ENCODE measurements at places on chromosomes 11 and 22.
A peak's percentile ranks its signal among the peaks of the same experiment; 100 is the strongest.

DNA sequence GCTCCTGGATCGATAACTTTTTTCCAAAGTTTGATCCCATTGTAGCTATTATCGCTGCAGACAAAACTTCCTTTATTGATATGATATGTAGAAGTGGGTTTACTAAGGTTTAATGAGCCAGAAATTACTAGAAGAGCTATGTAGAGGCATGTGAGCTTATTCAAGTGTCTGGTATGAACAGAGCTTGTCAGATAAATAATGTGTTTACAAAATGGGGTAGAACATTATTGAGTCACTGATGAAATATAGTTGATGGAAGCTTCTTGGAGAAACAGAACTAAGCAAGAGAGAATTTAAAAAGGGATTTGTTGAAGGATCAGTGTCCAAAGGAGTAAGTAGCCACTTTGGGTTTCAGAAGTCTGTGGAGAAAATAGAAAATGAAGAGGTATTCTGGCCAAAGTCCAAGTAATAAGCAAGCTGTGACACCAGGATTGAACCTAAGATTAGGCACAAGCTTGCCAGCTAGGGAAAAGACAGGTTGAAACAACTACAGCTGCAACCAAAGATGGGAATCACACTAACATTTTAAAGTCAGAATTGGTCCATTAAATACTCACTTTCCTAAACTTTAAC lies 104.3 kb downstream of the MAML2 start:
- DNase-seq, result no peak

DNA sequence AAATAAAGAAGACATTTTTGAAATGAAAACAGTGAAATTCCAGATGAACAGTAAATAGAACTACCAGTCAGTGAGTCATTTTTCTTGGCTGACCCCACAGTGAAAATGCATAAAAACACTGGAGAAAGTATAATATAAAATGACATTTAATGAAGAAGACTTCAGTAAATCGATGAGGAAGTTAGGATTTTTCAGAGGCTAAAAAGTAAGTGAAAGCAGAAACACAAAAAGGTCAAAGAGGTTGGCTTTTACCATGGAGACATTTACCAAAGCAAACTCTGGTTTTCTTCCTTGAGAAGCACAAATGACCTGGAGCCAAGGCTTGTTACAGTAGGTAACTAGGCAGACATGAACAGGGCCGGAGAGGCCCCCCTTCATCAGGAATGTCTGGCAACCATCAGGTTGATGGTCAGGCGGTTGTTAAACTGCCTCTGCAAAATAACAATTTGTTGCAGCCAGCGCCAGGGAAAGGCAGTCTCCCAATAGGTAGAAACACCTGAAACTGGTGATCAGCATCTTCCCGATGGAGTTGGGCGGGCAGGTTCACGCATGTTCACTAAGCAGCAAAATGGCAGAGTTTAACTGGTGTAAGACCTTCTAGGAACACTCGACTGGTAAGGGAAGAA lies 16.7 kb upstream of the TMEM123 start:
- no peak for DNase-seq

DNA sequence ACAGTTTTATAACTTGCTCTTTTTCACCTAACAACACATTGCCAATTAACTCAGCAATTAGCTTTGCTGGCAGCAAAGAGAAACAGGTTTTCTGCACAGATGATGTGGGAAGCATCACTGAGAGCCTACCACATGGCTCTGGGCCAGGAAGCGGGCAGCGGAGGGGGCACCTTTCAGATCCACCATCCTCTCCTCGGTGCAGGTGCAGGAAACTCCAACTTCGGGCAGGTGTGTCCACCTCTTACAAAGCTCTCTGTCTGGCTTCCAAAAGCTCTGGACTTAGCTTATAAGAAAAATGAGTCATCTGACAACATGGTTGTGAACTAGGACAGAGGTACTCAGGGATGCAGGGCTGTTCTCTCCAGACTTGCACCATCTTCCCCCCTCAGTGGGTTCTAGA lies 77.0 kb downstream of the RPS6KA4 start:
- no peak for DNase-seq

DNA sequence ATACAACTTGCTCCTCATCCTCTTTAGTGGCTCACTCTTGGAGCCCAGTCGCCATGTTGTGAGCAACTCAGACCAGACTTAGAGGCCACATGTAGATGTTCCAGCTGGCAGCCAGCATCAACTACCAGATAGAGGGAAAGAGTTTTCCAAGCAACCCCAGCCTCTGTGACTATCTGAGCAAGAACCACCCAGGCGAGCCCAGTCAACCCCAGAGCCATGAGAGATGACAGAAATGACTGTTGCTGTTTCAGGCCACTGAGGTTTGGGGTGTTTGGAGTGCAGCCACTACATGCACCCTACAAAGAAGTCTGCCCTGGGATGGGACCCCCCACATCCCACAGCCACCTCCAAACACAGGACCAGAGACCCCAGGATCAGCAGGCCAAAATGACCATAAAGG lies 24.8 kb upstream of the CLDN5 start:
- no peak for DNase-seq

DNA sequence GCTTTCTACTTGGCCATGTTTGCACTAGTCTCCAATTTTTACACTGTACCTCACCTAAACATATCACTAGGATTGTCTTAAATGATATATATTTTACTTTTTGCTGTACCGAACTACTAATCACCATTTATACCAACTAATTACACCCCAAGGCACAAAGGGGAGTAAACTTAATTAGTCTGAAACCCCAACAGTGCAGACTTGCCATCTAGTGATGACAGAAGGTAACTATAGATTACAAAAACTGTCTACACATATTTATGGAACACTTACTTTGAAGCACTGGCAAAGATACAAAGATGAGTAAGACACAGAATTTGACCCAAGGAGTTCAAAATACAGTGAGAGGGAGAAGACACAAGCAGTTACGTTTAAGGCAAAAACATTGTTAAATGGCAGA lies 139.7 kb downstream of the CNTN5 start:
- DNase-seq, result no peak

GRCh38 chr22:37971475-37972434 lies 12.6 kb downstream of the SOX10 start:
- DNase-seq, result no peak

DNA sequence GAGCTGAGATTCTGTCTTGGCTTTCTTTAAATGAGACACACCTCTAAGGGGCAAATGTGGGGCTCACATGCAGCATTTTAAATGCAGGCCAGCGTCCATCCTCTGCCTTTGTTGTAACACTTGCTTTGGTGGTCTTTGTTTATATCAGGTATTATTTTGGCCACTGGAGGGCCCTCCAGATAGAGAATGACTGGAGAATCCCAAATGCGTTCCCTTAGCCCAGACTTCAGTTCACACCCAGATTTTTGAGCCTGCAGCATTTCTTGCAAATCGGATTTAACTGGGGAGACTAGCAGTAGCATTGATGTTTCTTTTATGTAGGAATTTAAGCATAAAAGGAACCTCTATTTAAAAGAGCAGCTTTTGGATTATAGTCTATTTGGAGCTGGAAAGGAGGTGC lies 200.2 kb upstream of the SORL1-AS1 start:
- DNase-seq, result no peak

GRCh38 chr11:15027956-15028355 lies 45.4 kb upstream of the CALCB start:
- DNase-seq, result no peak

GRCh38 chr11:117911694-117912093 lies 17.5 kb downstream of the TMPRSS13 start:
- DNase-seq, result no peak

DNA sequence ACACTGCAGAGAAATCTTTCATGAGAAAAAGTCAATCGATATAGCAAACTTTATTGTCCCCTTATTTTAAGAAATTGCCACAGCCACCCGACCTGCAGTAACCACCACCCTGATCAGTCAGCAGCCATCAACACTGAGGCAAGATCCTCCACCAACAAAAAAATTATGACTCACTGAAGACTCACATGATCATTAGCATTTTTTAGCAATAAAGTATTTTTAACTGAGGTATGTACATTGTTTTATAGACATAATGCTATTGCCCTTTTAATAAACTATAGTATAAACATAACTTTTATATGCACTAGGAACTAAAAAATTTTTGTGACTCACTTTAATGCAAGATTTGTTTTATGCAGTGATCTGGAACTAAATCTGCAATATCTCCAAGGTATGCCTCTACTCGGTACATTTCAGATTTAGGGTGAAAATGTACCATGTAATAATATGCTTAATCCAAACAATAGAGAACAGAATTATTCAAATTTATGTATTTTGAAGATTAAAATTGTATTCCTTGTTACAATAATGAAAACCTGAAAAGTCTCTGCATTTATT lies 79.2 kb upstream of the CEP126 start:
- DNase-seq, result no peak

DNA sequence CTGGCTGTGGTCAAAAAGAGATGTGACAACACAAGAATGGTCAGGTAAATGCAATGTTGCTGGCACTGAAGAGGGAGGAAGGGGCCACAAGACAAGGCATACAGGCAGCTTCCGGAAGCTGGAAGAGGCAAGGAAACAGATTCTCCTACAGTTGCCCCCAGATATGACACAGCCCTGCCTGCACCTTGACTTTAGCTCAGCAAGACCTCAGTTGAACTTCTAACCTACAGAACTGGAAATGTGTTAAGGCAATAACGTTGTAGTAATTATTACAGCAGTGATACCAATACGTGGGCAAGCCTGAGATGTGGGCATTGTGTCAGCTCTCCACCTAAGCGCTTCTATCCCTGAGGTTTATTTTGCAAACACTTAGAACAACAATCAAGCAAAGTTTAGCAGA lies 4.2 kb upstream of the KIAA0930 start:
- no peak for DNase-seq

GRCh38 chr22:29700206-29700899 lies 19.4 kb upstream of the CABP7 start:
- DNase-seq, result no peak

DNA sequence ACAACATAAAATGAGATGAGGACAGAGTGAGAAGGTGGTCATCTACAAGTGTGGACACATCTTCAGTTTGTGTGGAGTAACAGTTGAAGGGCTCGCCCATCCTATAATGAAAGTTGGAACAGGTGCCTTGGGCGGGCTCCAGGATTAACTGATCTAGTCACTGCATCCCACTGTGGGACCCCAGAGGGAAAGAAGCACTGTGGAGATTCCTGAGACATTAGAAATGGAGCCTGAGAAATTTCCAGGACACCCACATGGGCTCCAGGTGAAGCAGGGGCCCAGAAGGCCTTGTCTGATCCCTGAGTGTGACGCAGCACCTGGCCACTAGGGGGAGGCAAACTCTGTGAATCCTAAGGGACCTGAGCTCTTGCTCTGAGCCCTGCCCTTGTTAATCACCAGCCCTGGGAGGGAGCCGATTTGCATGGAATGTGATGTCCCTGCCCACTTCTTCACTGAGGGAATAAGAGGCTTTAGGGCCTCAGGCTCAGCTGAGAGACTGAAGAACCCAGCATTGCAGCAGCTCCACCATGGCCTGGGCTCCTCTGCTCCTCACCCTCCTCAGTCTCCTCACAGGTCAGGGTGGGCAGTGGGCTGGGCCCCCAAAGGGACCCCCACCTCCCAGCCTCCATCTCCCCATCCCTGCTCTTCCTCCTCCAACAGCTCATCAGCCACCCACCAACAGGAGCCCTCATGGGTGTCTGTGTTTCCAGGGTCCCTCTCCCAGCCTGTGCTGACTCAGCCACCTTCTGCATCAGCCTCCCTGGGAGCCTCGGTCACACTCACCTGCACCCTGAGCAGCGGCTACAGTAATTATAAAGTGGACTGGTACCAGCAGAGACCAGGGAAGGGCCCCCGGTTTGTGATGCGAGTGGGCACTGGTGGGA lies 98.4 kb downstream of the VPREB1 start:
- peak; percentile 52 for DNase-seq

DNA sequence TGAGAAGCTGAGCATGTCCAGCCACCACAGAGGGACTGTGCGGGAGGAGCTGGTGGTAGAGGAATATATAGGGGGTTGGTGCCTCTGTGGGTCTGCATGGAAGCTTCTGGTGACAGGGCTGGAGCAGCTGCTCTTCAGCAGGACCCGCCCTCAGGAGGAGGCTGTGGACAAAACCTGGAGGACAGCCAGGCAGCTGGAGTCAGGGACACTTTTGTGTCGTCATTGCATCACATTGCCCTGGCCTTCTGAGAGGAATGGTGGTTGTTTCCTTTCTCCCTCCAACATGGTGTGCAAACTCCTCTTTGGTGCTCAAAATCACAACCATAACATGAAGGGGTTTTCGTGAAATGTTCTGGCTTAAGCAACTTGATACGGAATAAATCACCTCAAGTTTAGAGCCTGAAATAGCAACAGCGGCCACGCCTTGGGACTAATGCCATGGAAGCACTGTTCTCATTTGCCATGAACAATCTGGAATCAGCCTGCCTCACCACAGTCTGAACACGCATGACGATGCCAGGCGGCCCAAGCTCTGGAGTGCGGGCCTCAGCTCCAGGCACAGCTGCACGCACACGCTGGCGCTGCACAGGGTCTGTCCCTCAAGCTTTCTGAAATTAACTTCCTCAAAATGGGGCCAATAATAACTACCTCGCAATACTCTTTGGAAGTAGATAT lies 17.1 kb upstream of the CSRP3 start:
- no peak for DNase-seq

DNA sequence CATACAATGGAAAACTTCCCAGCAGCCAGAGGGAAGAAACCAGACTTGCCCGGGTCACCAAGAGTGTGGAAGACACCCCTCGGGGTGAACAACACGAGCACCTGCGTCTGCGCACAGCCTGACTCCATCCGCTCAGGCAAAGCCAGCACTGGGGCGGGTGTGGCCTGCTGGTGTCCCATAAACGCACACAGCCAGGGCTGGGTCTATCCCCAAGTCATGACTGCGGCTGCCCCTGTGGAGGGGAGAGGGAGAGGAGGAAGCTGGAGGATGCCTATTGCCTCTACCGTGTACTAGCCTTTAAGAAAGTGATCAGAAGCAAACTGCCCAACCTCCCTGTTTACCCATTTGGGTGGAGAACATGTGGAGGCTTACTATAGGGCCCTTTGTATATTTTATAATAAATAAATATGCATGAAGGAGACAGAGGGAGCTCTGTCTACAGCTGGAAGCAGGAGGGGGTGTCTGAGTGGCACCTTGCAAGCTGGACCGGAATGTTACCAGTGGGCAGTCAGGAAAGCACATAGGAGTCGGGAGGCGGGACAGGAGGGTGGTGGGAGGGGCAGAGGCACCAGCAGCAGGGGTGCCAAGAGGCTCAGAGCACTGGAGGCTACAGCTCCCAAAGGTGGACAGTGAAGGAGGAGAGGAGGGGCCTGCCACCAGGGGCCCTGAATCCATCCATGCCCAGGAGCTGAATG lies 79.6 kb downstream of the PHF21B start:
- no peak for DNase-seq

DNA sequence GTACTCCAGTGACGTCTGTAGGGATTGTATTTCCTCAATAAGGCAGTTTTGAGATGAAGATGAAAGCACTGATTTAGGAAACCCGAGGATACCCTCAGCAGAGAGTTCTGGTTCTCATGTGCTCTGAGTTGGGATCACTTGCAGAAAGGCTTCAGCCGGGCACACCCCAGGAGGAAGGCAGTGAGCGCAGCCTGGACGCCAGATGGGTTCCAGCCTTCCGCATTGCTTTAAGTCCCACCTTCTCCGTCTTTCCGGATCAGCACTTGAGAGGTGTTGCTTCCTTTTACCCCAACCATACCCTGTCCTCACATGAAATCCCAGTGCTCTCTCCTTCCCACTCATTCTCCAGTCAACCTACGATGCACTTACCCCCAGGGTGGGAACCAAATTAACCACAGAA lies 239.5 kb upstream of the CADM1 start:
- no peak for DNase-seq

GRCh38 chr11:69055598-69056516 lies 7.1 kb downstream of the TPCN2 start:
- DNase-seq, result no peak

Data from stimulated activated CD8-positive, alpha-beta memory T cell treated with anti-CD3 and anti-CD28 coated beads, Interleukin-4, amount 100 ng/mL, for 24 hours (primary cell).